ENCODE measurements at places on chromosomes 4 and X.

GRCh38 chr4:144954230-144954629, 143.8 kb downstream of the ANAPC10 start:
- no peak for DNase-seq

- DNase-seq: no peak
Observed at GRCh38 chr4:169621731-169622492, 1.5 kb downstream of the CLCN3 start.

DNA sequence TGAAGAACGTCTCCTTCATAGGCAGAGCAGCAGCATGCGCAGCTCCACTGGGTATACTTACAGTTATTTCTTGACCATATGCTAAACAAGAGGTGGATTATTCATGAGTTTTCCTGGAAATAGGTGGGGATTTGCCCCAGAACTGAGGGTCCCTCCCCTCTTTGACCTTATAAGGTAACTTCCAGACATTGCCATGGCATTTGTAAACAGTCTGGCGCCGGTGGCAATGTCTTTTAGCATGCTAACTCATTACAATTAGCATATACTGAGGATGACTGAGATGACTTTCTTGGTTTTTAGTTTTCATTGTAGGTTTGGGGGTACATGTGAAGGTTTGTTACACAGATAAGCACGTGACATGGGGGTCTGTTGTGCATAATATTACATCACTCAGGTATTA, 97.3 kb downstream of the MTNR1A start:
- no peak for DNase-seq

GRCh38 chrX:153649915-153650782, 3.1 kb downstream of the DUSP9 start:
- no peak for DNase-seq

DNA sequence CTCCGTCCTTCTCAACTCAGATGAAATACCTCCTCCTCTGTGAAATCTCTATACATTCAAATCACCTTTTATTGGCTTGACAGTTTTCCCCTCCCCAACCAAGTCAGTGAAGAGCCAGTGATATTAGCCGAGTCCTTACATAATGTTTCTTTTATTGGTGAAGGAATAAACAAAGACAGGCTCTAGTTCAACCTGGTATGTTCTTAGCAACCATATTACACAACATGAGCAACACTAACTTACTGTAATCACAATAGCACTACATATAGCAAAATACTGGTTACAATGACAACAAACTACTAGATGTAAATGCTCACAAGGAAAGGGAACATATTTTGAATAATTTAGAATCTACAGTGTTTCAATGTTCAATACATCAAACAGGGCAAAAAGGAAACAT, 19.9 kb downstream of the DHX15 start:
- no peak for DNase-seq

DNA sequence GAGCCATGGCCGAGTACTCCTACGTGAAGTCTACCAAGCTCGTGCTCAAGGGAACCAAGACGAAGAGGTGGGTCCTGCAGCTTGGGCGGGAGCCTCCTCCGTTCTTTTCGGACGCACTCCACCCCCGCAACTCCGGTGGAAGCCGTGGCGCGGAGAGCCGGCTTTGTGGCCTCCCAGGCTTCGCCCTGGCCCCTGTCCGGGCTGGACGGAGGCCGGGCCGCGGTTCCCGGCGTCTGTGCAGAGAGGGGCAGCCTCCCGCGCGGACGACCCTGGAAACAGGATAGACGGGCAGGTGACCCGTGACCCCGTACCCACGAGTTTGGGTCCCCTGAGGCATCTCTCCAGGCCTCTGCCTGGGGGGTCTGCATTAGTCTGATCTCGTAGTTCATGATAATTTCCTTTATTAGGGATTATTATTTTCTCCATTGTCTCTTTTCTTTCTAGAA, 356 bp downstream of the FRG1 start:
- DNase-seq: no peak

All from GM13977 (cell line).